Sigmoid colon (tissue), 7 donors: ENCODE measurements at places on chromosomes 2 and 18. TPM values are rescaled to one million over a fixed set of nuclear protein-coding genes. Genes with fewer than 3 reads are reported as not detected.

MSTN gene
- 0.83 TPM for total RNA-seq

DNA sequence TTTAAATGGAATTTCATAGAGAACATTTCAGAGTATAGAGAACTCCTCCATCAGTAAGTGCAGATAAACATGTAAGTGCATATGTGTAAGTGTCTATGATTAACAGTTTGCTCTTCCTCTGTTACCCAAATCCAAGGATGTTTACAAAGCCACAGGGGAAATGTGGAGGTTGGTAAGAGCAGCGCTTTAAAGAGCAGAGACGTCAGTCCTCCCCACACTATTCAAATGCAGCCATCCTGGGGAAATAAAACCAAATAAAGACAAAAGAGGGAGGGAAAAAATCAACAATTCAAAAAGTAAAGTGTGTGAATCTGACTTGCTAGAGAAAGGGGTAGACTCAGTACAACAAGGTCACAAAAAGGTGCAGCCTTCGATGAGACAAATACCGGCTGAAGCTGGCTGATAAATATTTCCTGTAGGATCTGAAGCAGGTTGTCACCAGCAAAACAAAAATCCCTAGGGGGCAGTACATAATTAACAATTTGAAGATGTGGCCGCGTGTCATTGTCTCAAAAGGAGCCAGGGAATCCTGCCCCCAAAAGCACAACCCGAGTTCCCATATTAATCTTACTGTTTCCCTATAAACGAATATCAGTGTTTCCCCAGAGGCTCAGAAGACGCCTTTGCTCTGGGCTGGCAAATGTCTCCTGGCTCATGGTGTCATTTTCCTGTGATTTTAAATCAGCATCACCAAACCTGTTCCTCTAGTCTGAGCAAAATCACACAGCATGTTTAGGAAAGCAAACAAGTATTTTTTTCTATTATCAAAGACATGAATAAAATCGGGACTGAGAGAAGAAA lies 216.5 kb downstream of the CDCA7 start:
- no peaks in the 10 kb centered on the region for H3K27me3 ChIP-seq
- H3K4me1 ChIP-seq, result peaks cover 3% of the 10 kb centered on the region
- DNase-seq, result no peak
- no peak overlapping the region for H3K4me3 ChIP-seq

GRCh38 chr2:164252568-164253287 lies 368.6 kb downstream of the GRB14 start:
- no peaks in the 10 kb centered on the region for H3K36me3 ChIP-seq
- DNase-seq, result no peak
- H3K27ac ChIP-seq, result no peak overlapping the region
- no peaks in the 10 kb centered on the region for H3K27me3 ChIP-seq
- no peak overlapping the region for H3K4me3 ChIP-seq
- H3K4me1 ChIP-seq, result peaks cover 3% of the 10 kb centered on the region

DNA sequence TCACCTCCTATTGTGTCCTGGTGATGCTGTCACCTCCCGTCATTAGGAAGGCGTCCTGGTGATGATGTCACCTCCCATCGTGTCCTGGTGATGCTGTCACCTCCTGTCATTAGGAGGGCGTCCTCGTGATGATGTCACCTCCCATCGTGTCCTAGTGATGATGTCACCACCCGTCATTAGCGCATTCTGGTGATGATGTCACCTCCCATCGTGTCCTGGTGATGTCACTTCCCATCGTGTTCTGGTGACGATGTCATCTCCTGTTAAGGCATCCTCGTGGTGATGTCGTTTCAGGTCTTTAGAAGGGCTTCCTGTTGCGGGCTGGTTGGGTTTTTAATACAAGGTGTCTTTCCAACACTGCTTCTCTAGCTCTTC lies 40.7 kb downstream of the CTDP1 start:
- DNase-seq, result no peak
- H3K4me3 ChIP-seq, result no peak overlapping the region
- no peaks in the 10 kb centered on the region for H3K27me3 ChIP-seq

DNA sequence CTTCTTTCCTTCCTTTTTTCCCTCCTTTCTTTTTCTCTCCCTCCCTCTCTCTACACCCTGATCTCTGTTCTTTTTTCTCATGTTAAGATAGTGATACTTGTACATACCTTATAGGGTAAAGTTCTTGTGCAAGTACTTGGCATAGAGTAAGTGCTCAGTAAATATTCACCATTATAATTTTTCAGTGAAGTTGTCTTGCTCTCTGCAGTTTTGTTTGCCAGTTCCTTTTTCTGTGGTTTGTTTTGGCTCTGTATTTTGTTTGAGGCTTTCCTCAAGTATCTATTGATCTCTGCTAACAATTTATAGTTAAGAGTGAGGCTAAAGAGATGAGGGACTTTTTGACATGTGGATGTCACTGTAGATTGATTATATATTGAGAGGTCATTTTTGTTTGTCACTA lies 48.0 kb downstream of the MTX2 start:
- H3K27me3 ChIP-seq, result no peaks in the 10 kb centered on the region
- peaks cover 6% of the 10 kb centered on the region for H3K4me1 ChIP-seq
- no peak overlapping the region for H3K4me3 ChIP-seq
- DNase-seq, result no peak
- no peak overlapping the region for H3K27ac ChIP-seq
- H3K36me3 ChIP-seq, result no peaks in the 10 kb centered on the region
